ENCODE measurements at places on chromosomes 5 and 9. TPM values are rescaled to one million over a fixed set of nuclear protein-coding genes. Genes with fewer than 3 reads are reported as not detected.

DNA sequence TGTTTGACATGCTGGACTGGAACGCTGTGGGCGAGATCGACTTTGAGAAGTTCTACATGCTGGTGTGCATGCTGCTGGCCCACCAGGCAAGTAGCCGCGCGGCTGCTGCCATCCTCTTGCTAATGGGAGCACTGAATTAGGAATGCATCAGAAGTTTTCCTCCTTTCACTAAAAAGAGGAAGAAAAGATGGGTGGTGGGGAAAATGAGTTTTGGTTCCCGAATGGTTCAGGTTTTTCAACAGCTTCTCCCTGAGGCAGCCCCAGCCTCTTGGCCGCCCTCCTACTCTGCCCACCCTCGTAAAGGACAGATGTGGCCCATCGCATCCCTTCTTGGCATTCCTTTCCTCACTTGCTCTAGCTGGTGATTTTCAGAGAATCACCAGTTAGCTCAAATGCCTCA, 5.5 kb downstream of the EFCAB9 start:
- DNase-seq = no peak

The TAF1L gene
- polyA plus RNA-seq = not detected

The FOXD4 gene
- polyA plus RNA-seq = 0.09 TPM

The CNTLN gene
- polyA plus RNA-seq = not detected

The CDX1 gene
- not detected for polyA plus RNA-seq

- no peak for DNase-seq
Measured at GRCh38 chr5:58498340-58498942, 7.2 kb downstream of the GAPT start.

GRCh38 chr5:6590581-6590980, 42.3 kb downstream of the NSUN2 start:
- no peak for DNase-seq

The LRRC14B gene
- not detected for polyA plus RNA-seq

- no peak for DNase-seq
Measured at GRCh38 chr9:35575478-35575877, 29.6 kb upstream of the TESK1 start.

GRCh38 chr9:118991366-118992285, 377.6 kb downstream of the BRINP1 start:
- no peak for DNase-seq
